ENCODE measurements at places on chromosomes 3 and 15.

DNA sequence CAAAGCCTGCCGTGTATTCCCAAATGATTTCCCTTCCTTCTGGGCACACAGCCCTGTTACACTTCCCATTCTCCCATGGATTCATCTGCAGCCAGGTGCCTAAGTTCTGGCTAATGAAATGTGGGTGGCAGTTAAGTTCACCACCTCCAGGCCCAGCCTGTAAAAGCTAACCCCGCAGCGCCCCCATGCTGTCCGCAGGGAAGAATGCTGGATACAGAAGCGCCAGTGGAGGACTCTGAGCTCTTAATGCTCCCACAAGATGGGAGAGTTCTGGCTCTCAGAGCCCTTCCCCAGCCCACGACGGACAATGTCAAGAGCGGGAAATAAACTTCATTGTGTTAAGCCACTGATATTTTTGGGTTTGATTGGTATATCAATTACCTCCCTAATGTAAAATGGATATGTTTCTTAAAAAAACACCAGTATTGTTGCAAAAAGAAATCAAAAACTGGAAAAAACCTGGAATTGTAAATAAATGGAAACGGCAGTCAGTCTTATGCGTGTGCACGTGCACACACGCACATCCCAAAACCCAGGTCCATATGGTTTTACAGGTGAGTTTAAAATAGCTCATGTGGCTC is 37.7 kb upstream of the FGD5 start:
- no peak for DNase-seq

- peak; percentile 96 for DNase-seq
Measured at GRCh38 chr3:126208606-126209256, 28.3 kb upstream of the ALDH1L1 start.

GRCh38 chr3:171879472-171879871 is 36.3 kb downstream of the TMEM212 start:
- no peak for DNase-seq

GRCh38 chr3:37736624-37737023 is 125.1 kb upstream of the CTDSPL start:
- no peak for DNase-seq

DNA sequence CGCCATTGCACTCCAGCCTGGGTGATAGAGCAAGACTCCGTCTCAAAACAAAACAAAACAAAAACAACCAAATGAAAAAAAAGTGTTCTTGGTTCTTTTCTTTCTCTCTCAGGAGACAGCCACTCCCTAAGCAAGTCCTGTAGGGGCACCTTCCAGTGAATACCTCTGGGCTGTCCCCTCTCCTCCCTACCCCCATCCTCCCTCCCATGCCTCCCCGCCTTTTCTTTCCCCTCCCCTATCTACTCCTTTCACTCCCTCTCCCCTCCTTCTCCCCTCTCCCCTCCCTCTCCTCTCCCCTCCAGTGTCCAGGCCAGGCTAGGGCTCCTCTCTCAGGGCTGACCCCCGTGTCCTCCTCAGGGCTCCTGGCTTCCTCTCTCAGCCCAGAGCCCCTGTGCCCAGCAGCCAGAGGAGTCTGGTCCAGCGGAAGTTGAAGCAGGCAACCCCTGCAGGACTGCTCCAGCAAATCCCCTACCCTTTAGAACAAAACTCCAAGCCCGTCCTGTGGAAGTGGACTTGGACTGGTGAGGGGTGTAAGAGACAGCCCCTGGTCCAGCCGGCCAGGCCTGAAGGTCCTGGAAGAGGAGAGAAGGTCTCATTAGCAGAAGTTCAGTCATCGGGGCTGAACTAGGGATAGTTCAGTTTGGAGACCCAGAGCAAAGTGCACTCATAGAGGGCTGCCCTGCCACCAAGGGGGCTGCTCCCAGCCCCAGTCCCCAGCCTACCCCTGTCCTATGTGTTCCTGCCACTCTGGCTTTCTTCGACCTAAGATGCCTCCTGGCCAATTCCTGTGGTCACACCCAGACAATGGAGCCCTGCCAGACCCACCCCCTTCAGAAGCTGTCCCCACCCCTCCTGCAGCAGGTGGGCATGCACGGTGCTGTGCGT is 79.8 kb upstream of the IQSEC1 start:
- no peak for DNase-seq

DNA sequence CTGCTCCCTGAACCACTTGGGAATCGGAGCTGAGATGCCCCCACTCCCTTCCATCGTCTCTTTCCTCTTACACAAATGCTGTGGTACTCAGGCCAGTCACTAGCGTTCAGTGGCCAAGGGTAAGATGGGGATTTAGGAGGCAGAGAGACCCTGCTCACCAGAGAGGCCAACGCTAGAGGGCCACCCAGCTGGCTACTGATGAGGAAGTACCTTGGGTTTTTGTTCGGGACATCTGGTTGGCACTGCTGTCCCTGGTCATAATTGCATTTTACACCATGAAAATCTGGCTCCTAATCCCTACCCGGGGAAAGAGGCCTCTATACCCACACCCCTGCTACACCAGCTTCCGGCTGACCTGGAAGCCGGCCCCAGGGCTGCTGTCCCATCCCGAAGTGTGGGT is 7.7 kb downstream of the MAP6D1 start:
- no peak for DNase-seq

DNA sequence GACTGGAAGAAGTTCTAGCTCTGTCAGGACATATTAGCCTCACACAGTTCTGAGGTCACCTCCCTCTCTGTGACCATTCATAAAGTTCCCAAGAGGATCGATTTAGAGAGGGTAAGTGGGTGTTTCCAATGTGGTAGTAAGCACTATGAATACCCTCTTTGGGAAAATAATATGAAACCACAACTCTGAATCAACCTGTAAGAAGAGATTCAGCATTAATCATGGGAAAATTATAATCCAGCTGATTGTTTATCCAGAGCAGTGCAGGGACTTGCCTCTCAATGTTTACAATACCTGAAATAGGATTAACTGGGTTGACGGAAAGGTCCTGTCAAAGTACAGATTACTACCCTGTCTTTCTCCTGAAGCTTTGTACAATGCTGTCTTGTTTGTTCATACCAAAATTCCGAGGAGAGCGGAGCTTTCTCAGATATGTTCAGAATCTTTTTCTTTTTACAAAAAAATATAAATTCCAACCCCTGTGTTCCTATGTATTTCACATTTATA is 302.9 kb upstream of the DPPA4 start:
- DNase-seq = no peak

- DNase-seq = no peak
Measured at GRCh38 chr3:62604298-62604697, 230.9 kb upstream of the FEZF2 start.

- DNase-seq = no peak
Measured at GRCh38 chr15:70414626-70415025, 316.9 kb upstream of the TLE3 start.

- no peak for DNase-seq
Measured at GRCh38 chr15:51200792-51201191, 106.1 kb upstream of the TNFAIP8L3 start.
